ENCODE measurements at places on chromosomes 6 and 20. TPM values are rescaled to one million over a fixed set of nuclear protein-coding genes. Genes with fewer than 3 reads are reported as not detected.

DNA sequence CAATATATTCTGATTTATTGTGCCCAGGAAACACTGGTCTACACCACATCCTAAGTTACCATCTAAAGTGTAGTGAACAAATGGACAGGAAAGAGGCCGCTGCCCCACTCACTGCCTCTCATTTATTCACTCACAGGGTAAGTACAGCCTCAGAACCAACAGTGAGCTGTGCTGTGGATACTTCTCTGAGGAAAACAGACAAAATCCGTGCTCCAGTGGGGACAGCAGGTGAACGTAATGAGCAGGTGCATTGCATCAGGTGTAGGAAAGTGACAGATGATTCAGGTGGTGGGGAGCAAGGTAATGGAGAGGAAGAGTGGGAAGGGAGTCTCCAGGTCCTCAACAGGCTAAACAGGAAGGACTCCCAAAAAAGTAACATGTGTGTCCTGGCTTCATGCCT is 8.4 kb upstream of the ULBP2 start:
- DNase-seq, result no peak

- DNase-seq, result no peak
Observed at GRCh38 chr6:146526192-146526591, 17.4 kb upstream of the RAB32 start.

- no peak for DNase-seq
Observed at GRCh38 chr6:118755941-118756646, 104.7 kb upstream of the CEP85L start.

- DNase-seq, result peak; percentile 62
Observed at GRCh38 chr20:29873946-29874345, 1383.5 kb upstream of the DEFB115 start.

GRCh38 chr20:59580991-59581401 is 23.3 kb upstream of the PHACTR3 start:
- DNase-seq, result no peak

DNA sequence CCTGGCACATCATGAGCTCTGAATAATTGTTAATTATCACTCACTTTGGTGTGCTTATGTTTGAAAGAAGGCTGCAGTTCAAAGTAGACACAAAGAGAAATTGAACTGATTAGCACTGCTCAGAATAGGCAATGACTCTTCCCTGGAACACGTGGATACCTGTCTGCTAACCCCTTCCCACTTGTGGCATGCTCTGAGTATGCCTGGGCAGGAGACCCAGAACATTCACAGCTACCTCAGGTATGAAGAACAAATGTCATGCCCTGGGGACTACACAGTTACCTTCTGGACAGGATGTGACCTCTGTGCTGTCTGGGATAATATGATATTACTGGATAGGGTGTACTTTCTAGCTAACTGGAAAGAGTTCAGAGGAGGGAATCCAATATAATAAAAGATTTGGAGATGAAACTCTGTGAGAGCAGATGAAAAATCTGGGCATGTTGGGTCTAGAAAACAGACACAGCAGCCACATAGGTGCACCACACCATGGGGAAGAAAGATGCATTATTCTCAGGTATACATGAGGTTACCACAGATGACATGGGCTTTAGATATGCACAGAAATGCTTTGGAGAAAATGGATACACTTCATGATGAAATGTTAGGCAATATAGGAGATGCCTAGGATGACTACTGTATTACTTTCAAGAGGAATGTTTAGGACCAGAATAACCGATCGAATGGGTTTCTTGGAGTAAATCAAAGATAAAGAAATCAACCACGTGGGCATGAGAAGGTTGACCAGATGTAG is 324.2 kb upstream of the PREP start:
- DNase-seq, result no peak

- no peak for DNase-seq
Observed at GRCh38 chr6:101294051-101294638, 99.4 kb upstream of the GRIK2 start.

GRCh38 chr20:23349338-23350195 is 1.0 kb upstream of the NXT1 start:
- DNase-seq, result peak; percentile 55

DNA sequence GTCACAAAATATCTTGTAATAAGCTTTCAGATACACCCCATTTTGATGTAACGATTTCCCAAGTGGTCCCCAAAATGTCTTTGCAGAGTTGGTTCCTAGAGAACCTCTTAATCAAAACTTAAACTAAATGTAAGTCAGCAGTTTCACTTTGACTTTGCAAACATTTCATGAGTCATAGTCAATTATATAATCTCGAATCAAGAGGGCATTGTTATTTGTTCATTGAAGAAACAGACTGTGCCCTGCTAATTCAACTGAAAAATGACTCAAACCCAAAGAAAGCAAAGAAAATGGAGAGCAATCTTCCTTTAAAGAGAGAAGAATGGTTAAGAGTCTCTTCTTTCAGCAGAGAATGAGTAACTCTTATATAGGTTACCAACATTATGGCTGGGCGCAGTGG is 58.3 kb downstream of the IPCEF1 start:
- DNase-seq, result no peak

DNA sequence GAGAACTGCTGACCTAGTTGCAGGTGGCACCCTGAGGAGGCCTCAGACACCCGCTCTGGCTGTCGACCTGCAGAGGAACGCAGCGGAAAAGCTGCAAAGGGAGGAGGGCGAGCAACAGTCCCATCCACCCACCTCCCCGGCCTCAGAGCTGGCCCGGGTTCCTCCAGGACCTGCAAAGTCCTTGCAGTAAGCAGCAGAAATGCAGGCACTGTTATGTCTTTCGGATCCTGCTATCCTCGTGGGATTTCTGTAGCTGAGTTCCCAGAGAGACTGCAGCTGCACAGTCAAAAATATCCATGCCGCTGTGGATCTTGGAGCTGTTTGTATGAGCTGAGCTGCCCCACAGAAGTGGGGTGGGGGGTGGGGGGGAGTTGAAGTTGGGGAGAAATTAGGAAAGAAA is 251.3 kb downstream of the ANKRD60 start:
- DNase-seq, result no peak

- DNase-seq, result no peak
Observed at GRCh38 chr6:46000905-46001304, 14.8 kb downstream of the CLIC5 start.

- DNase-seq, result no peak
Observed at GRCh38 chr20:62845416-62846160, 16.0 kb downstream of the TCFL5 start.

DNA sequence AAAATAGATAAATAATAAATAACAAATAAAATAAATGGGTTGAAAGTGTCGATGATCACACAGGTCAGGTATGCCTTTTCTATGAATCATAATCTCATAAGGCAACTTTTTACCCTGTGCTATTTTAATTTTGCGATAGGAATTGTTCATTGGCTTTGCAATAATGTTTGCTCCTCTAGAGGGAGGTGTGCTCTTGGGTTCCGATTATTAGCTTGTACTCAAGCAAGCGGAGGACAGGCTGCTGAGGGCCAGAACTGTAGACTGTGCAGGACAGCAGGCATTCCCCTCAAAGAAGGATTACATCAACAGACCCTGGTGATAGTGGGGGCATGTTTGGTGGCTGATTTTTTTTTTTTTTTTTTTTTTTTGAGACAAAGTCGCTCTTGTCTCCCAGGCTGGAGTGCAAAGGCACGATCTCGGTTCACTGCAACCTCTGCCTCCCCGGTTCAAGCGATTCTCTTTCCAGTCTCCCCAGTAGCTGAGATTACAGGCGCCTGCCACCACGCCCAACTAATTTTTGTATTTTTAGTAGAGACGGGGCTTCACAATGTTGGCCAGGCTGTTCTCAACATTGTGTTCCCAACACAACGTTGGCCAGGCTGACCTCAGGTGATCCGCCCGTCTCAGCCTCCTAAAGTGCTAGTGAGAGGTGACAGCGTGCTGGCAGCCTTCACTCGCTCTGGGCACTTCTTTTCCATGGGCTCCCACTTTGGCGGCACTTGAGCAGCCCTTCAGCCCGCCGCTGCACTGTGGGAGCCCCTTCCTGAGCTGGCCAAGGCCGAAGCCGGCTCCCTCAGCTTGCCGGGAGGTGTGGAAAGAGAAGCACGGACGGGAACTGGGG is 35.6 kb downstream of the RIOK1 start:
- DNase-seq, result no peak

DNA sequence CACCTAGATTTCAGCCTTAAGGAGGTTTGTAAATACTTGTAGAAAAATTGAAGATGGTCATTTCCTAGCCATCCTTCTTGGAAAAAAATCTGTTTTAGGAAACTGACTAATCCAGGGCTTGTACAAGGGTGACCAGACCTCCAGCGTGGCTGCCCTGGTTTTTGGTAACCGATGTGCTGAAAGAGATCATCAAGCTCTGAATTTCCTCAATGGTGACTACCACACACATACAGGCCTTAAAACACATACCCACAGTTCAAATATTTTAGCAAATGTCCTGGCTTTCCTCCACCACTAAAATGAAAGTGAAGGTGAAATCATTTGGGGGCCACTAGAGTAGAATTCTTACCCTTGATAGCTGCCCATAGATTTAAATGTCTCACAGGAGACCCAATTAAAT is 215.3 kb upstream of the SUPT3H start:
- DNase-seq, result no peak

- no peak for DNase-seq
Observed at GRCh38 chr6:43953256-43953655, 174.0 kb downstream of the MRPL14 start.

DNA sequence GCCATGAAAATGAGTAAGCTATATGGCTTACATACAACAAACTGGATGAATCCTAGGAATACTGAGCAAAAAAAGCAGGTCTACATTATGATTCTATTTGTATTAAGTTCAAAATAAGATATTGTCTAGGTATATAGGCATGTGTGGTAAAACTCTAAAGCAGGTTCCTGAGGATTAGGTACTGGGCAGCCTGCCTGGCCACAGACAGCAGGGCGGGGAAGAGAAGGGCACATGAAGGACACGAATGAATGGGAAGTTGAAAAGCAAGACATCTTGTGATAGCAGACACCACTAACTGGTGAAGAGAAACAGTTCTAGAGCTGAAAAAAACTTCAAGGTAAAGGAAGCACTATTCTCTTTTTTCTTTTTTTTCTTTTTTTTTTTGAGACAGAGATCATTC is 72.6 kb upstream of the SLC4A11 start:
- DNase-seq, result no peak

The APOBEC2 gene
- 0.51 TPM for total RNA-seq

The HLA-DMA gene
- total RNA-seq, result 2.1 TPM

The NEU1 gene
- total RNA-seq, result 24.7 TPM

The MCM8 gene
- 11.3 TPM for total RNA-seq

The BNIP5 gene
- not detected for total RNA-seq

Measured in mesothelial cell of epicardium (in vitro differentiated cells).